ENCODE measurements at places on chromosomes 11 and 22.

DNA sequence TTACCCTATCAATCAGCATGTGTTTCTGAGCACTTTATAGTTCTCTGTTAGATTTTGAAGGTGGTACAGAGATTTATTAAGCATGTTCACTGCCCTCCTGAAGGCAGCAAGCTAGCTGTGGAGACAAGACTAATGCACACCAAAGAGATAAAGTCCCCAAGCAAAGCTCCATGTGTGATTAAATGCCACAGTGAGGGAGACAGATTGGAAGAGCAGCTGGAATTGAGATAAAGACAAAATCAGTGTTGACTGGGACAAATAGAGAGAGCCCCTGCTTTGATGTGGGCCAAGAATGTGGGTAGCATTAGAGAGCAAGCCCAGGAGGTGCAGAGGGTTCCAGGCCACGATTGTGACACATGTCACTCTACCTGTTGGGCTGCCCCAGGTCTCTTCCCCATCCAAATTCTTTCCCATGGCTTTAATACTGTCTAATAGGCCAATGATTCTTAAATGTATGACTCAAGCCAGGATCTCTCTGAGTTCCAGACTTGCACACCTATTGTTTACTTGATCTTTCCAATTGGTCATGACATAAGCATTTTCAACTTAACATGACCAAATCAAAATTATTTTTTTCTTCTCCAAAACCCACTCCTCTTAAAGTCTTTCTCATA, 60.1 kb upstream of the ZC3H12C start:
- DNase-seq = no peak

DNA sequence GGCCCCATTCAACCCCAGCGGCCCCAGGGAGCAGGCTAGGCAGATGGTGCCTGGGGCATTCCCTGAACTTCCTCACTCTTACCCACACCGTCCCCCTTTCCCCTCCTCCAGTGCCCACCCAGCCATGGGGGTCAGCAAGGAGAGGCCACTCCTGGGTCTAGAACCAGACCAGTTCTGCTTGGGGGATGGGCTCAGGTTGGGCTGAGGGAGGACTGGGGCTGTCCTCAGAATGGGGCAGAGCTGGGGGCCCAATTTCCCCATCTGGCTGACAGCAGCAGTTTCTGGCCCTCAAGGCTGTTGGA, 12.4 kb downstream of the SCYL1 start:
- DNase-seq = no peak

DNA sequence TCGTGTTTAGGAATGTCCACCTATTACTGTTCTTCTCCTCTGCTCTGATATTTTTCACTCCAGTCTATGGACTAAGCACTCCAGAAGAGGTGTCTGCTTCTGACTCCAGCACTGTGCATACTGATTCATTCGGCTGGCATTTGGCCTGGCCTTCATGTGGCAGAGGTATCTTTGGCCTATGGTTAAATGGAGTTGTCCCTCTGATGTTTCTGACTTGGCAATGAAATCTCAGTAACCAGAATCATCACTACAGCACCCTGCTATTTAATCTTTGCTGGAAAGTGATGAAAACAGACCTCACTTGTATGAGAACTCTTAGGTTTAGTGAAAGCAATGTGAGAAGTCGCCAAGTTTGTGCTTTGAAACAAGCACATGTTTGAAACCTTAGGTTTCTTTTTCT, 155.2 kb downstream of the MAML2 start:
- DNase-seq = peak; percentile 35

GRCh38 chr11:76649011-76649410, 21.5 kb downstream of the LRRC32 start:
- no peak for DNase-seq

DNA sequence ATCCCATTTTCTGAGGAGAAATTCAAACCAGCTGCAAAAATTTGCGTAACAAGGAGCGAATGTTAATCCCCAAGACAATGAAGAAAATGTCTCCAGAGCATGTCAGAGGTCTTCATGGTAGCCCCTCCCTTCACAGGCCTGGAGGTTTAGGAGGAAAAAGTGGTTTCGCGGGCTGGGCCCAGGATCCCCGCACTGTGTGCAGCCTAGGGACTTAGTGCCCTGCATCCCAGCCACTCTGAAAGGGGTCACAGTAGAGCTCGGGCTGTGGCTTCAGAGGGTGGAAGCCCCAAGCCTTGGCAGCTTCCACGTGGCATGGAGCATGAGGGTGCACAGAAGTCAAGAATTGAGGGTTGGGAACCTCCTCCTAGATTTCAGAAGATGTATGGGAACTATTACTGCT, 87.4 kb downstream of the BRD1 start:
- no peak for DNase-seq

DNA sequence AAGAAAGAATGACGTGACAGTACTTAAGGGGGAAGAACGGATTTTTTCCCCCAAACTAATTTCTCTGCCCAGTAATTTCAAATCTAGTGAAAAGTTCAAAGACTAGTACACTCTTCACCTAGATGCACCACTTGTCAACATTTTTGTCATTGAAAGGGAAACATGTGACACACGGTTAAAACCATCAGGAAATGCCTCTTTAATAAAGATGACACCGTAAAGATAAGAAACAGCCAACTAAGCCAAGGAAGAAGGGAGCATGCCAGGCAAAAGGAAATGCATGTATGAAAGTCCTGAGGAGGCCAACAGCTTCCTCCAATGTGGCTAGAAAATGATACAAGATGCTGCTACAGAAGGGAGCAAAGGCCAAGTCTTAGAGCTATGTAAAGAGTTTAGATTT, 49.4 kb downstream of the RSF1 start:
- DNase-seq = no peak

- no peak for DNase-seq
These were observed 18.5 kb upstream of the ARHGAP20 start for GRCh38 chr11:110730773-110731172.

DNA sequence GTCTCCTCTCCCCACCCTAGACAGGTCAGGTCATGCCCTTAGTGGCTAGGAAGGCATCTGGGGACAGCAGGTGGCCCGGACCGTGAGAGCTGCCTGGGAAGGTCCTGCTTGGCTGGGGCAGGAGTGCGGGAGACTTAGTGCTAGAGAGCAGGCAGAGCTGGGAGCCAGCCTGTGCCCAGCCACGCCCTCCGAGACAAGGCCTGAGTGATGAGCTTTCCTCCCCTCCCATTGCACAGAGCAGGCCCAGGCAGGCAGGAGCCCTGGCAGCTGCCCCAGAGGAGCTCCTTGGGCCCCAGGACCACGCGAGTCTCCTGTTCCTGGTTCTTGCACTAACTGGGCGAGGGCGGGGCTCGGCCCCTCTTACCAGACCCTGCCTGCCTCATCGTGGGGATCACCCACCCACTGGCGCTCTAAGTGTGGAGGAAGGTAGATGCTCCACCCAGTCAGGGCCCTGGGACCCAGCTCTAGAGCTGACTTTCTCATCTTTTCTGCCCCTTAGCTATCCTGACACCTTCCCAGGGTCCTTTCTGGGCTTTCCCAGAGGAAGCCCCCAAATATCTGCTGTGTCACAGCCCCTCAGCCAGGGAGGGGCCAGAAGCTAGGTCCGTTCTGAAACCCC, 44.9 kb downstream of the MACROD1 start:
- DNase-seq = no peak

DNA sequence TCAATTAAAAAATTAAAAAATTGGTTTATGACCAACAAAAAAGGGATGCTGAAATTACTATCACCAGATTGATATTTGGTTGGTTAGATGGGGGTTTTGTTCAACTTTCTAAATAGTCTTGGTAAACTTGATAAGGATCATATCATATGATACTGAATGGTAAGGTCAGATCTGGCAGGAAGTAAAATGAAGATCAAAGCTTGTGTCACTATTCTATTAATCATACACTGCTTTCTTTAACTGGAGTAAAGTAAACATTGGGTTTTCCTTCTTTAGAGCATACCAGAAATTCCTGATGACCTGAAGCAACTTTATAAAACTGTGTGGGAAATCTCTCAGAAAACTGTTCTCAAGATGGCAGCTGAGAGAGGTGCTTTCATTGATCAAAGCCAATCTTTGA, 40.2 kb downstream of the RRM1 start:
- no peak for DNase-seq

DNA sequence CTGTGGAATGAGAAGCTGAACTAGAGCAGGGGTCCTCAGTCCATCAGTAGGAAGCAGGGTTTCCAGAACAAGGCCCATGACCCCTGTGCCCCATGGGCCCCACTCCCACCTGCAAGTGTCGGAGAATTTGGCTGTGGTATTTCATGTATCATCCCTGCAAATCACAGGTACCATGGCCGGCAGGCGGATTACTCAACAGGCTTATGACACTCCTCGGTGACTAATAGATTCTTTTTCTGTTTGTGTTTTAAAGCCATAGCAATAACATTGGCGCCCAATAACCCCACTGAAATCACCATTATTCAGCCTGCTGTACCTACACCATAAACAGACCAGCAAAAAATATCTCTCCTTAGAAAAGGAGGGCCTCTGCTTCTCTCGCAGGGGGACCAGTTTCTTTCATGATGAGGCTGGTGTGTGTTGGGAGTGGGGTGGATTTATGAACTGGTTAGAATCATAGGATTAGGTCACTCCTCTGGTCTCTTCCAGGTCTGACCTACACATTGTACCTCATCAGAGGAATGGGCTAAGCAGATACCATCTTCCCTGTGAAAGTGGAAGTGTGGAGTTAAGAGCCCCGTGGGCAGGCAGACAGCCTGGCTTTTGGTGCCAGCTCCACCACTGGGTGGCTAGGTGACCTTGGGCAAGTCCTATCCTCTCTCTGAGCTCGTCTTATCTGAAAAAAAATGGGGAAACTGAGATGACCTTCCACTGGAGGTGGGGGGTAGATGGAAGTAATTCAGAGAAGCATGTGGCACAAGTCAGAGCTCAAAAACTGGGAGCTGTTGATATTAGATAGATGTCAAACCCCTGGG, 60.2 kb upstream of the WNT11 start:
- DNase-seq = no peak

DNA sequence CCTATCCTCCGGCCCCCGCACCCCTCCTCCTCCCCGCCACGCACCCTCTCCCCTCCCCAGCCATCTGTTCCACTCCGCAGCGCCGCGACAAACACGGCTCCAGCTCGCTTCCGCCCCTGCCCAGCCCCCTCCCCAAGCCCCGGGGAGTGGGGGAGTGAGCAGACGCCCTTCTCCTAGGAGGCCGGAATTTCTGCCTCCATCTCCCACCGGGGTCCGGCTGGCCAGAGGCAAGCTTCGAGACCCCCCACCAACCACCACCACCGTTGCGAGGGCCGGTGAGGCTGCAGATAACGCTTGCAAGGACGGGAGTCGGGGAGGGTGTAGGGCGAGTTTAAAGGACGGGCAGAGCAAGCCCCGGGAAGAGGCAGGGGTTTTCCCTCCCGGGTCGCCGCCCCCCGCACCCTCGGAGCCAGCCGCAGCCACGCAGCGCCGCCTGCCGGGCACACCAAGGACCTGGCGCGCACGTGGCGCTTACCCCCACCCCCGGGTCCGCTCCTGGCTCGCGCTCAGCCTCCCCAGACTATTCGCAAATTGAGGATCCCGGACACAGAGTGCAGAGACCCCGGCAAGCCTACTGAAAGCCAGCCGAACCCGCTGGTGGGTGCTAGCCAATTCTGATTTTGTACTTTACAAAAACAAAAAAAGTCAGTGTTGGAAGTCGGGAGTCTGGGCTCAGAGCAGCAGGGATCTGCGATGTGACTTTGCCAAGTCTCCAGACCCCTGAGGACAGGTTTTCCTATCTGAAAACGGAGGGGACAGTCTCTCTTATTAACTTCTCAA, 22.6 kb downstream of the RTN4RL2 start:
- DNase-seq = no peak

DNA sequence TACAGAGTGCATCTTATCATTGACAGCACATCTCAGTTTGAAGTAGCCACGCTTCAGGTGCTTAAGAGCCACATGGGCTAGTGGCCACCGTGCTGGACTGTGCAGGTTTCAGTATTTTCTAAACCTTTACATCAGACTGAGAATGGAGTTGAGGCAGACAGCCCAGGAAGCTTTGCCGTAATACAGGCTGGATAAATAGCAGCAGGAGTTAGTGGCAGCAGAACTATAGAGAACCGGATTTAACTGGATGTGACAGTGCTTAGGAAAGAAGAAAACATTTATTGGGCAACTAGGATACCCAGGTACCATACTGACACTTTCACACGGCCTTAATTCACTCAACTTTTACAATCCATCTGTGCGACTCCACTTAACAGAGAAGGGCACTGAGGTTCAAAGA, 145.5 kb downstream of the LARGE1 start:
- DNase-seq = no peak

DNA sequence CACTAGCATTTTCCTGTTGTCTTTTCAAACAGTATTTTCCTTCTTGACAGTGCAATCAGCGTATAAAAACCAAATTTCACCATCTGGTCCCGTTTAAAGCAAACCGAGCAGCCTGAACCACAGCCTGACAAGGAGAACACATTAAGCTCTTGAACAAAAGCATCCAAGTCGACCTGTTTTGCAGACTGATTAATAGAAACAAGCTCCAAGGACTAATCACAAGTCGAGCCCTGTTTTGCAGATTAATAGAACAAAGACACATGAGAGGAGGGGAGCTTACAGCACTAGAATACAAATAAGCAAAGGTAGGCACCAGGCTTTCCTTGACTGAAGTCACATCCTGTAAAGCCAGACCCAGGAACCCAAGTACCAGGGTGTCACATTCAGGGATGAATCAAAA, 104.8 kb downstream of the MPPED2 start:
- DNase-seq = no peak

DNA sequence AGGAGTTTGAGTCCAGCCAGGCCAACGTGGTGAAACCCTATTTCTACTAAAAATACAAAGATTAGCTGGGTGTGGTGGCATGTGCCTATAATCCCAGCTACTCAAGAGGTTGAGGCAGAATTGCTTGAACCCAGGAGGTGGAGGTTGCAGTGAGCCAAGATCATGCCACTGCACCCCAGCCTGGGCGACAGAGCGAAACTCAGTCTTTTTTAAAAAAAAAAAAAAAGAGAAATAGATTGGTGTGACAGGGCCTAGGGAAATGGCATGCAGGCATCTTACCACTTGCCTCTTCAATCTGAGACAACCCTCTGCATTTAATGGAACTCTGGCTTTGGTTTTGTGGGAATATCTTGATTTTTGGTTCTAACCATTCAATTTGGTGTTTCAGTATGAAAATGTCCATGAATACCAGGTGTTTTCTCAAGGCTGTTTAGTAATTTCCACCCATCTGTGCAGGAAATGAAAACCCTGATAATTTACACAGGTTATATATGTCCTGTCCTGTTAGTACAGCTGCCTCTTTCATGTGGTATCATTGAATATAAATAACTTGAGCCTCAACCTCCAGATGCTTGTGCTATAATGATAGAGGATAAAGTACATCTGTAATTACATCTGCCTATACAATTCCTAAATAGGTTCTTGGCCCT, 8.4 kb downstream of the XBP1 start:
- no peak for DNase-seq

GRCh38 chr11:128492461-128492860, 94.9 kb downstream of the ETS1 start:
- no peak for DNase-seq

GRCh38 chr11:82906236-82906635, 4.7 kb downstream of the DDIAS start:
- DNase-seq = no peak

DNA sequence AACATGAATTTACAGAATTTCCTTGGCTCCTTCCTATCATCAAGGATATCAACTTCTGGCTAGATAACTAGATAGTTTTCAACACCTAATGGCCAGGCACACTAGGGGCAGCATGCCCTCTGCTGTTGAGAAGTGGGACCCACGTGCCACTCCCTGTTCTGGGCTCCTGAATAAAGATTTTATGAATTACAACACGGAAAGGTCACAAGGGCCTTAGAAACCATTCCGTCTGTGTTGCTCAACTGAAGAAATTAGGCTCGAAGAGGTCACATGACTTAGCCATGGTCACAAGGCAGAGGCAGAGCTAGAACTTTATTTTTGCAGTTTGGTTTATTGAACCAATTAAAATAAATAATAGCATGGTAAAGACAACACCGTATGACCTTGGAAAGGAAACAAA, 36.0 kb downstream of the PRCP start:
- peak; percentile 44 for DNase-seq

- peak; percentile 74 for DNase-seq
These were observed 596 bp upstream of the TNRC6B start for GRCh38 chr22:40176921-40177737.
